Mesenteric fat pad (tissue), 1 donor: ENCODE measurements at places on chromosomes 11 and 22. TPM values are rescaled to one million over a fixed set of nuclear protein-coding genes. Genes with fewer than 3 reads are reported as not detected.

DNA sequence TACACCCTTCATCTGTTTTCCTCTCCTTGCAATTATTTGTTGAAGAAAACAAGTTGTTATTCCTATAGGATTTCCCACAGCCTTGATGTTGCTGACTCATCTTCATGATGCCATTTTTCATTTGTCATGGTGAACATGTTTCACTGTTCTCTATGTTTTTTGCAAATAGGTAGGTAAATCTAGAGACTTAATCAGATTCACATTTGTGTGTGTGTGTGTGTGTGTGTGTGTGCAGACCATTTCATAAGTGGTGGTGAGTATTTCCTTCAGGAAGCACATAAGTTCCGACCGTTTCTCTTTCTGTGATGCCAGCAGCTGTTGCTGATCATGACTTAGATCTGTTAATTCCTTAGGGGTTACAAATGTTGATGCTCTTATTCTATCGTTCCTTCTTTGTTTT, 80.3 kb upstream of the IZUMO1R start:
- no peak for DNase-seq

GRCh38 chr11:91857179-91857578, 367.4 kb upstream of the FAT3 start:
- DNase-seq, result no peak

- DNase-seq, result peak; percentile 87
Measured at GRCh38 chr11:76798671-76799065, 15.5 kb downstream of the TSKU start.

KLHL35 gene
- total RNA-seq, result 0.61 TPM

PATE4 gene
- not detected for total RNA-seq

DNA sequence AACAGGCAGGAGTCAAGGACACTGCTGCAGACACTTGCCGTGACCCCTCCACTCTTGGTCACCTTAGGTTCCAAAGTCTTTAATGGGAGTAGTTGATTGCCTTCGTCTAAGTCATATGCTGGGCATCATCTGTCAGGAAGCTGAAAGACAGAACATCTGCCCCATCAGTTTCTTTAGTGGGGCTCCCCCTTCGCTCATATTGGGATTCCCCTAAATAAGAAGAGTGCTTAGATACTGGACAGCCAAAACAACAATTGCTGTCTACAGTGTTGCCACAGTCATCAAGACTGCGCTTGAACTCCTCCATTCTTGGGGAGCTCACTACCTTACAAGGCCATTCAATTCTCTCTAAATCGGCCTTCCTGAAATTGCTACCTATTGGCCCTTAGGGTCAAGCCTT, 58.5 kb downstream of the UBASH3B start:
- no peak for DNase-seq

MRGPRE gene
- not detected for total RNA-seq

DNA sequence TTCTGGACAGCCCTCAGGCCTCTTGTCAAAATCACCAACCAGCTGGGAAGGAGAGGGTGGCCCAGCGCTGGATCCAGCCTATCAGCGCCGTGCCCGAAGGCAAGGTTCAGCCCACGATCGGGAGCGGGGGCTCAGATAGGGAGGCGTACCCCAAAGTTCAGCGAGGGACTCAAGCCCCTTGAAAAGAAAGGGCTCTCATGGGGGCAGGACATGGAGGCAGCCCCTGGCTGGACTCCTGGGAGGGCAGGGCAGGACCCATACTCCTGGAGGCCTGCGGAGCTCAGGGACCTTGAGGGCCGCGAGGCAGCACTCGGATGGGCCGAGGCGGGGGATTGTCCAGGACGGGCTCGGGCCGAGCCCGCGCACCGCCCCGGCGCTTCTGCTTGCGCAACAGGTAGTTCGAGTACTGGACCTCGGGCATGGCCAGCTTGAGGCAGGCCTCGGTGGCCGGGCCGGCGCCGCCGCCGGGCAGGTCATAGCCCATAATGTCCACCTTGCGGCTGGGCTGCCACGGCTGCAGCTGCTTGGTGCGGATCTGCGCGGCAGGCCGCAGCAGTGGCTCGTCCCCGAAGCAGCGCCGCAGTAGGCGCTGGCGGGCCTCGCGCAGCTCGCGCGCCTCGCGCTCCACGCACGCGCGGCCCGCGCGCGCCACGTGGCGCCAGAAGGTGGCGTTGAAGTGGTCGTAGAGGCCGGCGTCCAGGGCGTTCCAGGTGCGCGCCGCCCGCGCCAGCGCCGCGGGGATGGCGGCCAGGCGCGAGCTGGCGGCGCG, 6.5 kb downstream of the GAL3ST3 start:
- no peak for DNase-seq

TRPM5 gene
- total RNA-seq, result not detected
